ENCODE measurements at places on chromosomes 4 and X.
A peak's percentile ranks its signal among the peaks of the same experiment; 100 is the strongest.

- no peak for DNase-seq
These were observed 5.3 kb upstream of the HAND2 start for GRCh38 chr4:173535165-173535902.

DNA sequence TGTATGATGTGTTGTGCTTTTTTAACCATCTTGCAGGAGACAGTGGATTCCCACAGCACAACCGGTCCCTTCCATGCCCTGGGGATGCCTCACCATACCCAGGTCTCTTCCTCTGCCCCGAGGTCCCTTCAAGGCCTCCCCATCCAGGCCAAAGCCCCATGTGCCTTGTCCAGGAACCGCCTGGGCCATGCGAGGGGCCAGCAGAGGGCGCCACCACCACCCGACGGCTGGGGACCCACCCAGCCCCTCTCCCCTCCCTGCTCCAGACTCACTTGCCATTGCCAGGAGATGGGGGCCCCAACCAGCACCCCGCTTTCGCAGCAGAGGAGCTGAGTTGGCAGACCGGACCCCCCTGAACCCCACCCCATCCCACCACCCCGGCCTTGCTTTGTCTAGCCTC, 485.5 kb downstream of the TRAM1L1 start:
- no peak for DNase-seq

DNA sequence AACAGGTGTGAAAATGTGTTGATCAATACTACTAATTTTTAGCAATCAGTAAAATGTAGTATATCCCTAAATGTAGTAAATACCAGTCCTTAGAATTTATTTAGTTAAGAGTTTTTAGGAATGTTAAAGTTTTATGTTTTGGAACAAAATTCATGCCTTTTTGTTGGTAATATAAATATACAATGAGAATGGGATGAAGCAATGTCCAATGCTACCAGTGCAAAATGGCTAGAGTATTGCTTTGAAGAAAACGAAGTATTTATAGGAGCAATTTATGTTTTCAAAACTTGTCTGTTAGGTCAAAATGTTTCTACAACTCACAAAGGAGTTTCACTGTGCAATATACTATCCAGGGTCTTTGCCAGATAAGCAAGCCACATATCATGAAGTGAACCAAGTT, 851.5 kb downstream of the PCDH18 start:
- DNase-seq = no peak

- DNase-seq = no peak
These were observed 61.9 kb upstream of the MTM1 start for GRCh38 chrX:150506486-150506885.

- no peak for DNase-seq
These were observed 132.6 kb downstream of the ANAPC4 start for GRCh38 chr4:25509646-25510045.

GRCh38 chr4:56637791-56638190, 43.3 kb downstream of the HOPX start:
- DNase-seq = no peak

DNA sequence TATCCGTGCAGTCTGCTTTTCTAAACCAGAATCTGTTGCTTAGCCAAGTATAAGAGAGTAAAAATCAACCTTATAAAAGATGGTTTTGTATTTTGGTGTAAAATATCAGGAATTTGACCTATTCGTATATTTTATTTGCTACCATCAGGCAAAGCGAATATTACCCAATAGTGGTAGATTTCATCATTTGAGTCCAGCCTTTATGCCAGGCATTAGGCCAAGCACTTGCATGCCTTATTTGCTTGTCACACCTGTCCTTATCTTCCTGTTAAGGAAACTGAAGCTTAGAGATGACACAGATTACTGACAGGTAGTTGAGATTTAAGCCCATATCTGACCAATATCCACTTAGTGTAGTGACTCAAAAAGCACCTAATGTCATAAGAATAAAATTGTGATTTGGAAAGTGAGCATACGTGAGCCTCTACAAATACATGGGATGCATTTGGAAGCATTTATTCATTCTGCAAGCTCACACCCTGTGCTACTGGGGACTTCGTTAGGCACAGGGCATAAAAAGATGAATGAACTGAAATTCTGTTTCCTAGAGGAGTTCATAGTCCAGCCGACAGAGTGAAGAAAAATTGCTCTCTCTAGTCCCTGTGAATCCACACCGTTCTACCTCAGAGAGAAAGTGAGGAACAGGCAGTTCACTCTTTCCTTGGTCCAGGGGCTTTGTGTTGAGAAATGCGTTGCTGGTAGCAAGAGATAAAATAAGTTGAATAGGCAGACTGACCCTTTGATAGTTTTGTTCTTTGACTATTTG, 2.3 kb upstream of the RNF212 start:
- DNase-seq = no peak

DNA sequence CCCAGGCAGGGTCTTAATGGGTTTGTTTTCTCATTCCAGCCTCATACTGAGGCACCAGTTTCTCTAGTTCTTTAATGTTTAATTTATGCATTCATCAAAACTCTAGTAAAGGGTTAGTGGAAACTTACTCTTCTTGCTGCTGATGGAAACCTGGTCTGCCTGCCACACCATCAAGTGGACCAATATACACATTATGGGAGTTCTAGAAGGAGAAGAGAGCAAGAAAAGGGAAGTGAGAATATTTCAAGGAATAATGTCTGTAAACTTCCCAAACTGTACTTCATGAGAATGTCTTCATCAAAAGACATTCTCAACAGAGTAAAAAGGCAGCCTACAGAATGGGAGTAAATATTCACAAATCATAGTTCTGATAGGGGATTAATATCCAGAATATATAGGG, 20.9 kb upstream of the DHX15 start:
- DNase-seq = no peak

GRCh38 chrX:106621836-106622235, 10.1 kb downstream of the RADX start:
- no peak for DNase-seq

- peak; percentile 68 for DNase-seq
These were observed at the start of gene PLA2G12A for GRCh38 chr4:109729718-109730618. Gene PLA2G12A, minus strand, starts transcription at chr4:109730070. Its CDS starts 261 bp downstream, at chr4:109729809.

GRCh38 chr4:86098691-86099090, 261.2 kb downstream of the MAPK10 start:
- no peak for DNase-seq

DNA sequence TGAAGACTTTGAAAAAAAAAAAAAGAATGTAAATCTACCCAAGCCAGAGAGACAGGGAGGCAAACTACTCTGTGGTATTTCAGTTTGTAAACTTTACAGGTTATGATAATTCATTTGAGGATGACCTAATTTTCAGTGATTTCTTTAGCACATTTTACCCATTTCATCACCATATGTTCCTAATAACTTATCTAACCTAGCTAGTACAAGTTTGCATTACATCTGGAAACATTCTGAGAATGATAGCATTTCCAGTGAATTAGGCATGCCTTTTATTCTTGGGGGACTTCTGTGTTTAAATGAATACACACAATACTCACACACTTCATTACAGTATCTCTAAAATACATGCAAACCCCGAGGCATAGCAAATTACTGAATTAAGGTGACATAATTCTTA, 1055.5 kb downstream of the PCDH18 start:
- DNase-seq = no peak

DNA sequence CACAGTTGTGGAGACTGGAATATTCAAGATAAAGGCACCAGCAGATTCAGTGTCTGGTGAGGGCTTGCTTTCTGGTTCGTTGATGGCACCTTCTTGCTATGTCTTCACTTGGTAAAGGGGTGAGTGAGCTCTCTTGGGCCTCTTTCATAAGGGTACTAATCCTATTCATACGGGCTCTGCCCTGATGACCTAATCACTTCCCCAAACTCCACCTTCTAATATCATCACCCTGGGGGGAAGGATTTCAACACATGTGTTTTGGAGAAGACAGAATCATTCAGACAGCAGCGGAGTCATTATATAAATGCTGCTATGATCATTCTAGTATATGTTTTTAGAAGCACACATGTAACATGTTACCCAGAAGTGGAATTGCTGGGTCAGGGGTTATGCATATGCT, 295.3 kb upstream of the CTSO start:
- DNase-seq = no peak

DNA sequence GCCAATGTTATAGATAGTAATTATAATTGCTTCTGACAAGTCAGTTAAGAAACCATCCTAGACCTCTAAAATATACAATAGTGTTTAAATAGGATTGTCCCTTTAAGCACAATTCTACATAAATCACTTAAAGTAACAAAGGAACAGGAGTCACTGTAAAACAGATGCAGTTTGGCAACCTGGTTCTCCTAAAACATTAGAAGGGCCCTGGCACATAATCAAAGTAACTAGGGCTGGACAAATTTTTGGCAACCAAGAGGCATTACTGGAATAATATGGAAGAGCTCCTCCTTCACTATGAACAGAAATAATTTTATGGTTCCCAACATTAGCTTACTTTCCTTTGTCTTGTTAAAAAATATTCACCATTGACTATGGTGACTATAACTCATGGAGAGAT, 75.0 kb upstream of the CCDC160 start:
- DNase-seq = no peak

GRCh38 chrX:121655276-121655675, 607.9 kb downstream of the GLUD2 start:
- DNase-seq = no peak

- no peak for DNase-seq
These were observed 80.8 kb downstream of the AWAT2 start for GRCh38 chrX:69968950-69969349.

DNA sequence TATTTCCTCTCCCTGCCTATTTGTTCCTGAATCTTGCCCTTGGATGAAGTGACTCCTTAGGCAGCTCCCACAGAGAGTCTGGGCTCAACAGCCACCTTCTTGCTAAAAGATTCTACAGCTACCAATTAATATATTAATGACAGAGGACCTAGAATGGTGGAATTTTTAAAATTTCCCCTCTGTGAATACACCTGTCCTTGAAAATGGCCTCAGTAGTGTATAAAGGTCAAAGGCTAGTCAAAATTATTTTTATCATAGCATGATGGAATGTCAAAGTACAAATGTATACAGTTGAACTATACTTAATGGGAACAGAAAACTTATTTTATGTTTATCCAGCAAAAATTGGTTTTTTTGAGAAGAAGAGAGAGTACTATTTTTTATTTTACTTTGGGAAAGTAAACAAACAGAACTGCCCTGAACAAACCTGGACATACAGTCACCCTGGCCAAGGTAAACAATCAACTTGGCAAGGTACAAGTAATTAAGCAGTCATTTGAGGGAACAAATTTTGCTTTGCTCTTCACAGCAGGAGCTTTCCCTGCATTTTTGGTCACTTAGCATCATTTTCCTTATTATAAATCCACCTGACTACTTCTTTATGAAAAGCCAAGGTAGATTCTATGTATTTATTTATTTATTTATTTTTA, 250.8 kb downstream of the INPP4B start:
- no peak for DNase-seq

GRCh38 chr4:147370473-147370872, 110.4 kb upstream of the EDNRA start:
- no peak for DNase-seq

GRCh38 chr4:71932941-71933340, 98.9 kb upstream of the NPFFR2 start:
- DNase-seq = no peak

DNA sequence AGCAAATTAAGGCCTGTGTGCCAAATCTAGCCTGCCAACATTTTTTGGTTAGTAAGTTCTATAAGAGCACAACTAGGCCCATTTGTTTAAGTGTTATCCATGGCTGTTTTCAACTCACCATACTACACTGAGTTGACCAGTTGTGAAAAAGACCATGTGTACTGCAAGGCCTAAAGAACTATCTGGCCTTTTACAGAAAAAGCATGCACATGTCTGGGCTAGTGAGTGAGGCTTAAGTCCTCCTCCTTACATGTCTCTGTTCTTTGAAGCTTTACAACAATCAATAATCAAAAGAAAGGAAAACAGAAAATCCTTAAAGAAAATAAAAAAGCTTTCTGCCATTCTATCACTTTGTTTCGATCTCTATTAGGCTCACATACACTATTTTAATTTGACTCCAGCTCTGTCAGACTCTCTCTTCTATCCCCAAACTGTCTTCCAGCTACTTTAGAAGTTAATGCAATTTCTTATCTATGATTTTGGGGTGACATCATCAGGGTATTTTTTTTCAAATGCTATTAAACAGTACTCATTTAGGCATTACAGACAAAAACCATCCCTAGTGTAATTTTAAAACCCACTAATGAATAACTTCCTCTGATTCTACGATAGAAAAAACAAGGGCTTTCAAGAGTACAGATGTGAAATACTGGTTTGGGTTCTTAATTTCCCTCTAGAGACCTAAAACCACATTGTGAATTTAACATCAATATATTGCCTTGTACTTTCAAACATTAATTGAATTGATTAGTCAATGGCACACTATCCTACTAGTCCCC, 161.8 kb downstream of the MAB21L2 start:
- no peak for DNase-seq

- DNase-seq = no peak
These were observed 88.1 kb downstream of the ARHGAP6 start for GRCh38 chrX:11577603-11578002.

DNA sequence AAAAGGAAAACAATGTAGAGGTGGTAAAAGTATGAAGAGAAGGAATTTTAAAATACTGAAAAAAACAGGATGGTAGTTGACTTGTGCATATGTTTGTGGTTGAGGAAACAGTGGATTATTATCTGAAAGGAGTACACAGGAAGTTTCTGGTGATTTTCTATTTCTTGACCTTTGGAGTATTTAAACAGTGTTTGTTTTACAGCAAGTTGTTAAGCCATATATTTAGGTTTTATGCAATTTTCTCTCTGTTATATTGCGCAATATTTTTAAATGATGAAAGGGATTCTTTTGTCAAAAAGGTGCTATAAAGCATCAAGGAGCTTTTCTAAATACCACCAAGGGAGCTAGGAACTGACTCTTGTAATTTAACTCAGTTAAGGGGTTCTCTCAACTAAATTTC, 343.1 kb upstream of the MAOA start:
- DNase-seq = no peak
